ENCODE measurements at places on chromosomes 12 and 14. TPM values are rescaled to one million over a fixed set of nuclear protein-coding genes. Genes with fewer than 3 reads are reported as not detected.

DNA sequence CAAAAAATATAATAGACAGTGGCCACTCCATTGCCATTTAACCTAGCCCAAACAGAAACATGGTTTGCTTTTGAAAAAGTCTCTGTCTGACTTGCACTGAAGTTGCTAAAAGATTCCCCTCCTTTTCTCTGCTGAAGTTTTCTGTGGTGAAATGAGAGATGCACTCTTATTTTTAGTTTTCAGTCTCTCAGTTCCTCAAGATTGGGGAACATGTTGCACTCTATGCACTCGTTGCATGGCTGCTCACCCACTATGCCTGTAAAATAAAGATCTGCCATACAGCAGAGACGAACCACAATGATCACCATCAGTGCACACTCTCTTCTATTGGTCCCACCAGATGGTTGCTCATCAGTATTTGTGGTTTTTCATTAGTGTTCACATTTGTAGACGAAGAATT, 13.1 kb upstream of the DAAM1 start:
- DNase-seq: no peak

DNA sequence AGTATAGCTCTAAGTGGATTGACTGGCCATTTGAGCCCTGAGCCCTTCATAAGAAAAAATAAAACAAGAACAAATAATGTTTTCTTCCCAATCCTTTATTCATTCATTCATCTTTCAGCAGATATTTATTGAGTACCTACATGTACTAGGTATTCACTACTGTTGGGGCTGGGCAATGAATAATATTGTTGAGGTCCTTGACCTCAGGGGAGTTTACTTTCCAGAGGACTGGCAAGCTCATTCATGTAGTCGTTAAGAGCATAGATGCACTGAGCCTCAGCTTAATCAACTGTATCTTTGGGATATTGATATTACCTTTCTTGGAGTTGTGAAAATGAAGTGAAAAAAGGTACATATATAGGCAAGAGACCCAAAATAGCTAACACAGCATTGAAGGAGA, 7.6 kb downstream of the CFAP54 start:
- no peak for DNase-seq

DNA sequence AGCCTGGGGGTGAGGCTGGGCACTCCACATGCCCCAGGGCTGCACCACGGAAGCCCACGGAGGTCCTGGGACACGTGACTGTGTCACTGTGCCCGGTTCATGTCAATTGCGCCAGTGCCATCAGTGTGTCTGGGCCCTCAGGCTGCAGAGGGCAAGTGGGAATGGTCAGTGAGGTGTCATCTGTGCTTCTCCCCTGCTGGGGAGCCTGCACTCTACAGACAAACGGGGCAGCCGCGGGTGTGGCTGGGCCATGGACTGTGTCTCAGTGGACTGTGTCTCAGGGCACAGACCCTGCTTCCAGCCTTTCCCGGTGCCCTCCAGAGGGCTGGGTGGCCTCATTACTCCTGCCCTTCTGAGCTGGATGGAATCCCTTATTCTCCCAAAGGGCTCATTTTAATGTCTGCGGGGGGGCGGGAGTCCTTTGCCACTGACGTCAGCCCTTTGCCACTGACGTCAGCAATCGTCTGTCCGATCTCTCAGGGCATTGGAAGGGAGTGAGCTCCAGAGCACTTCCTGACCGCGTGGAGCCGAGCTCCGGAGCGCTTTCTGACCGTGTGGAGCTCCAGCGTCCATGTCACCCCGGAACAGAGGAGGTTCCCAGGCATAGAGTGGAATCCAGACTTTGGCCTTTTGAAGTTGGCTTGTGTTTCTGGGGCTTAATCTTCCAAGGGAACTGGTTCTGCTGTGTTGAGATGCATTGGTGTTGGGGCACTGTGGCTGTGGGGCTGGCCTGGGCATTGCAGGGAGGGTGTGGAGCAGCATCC, 72.4 kb downstream of the ADGRD1 start:
- DNase-seq: no peak

- DNase-seq: no peak
Measured at GRCh38 chr14:24435192-24435810, 5.5 kb downstream of the KHNYN start.

DNA sequence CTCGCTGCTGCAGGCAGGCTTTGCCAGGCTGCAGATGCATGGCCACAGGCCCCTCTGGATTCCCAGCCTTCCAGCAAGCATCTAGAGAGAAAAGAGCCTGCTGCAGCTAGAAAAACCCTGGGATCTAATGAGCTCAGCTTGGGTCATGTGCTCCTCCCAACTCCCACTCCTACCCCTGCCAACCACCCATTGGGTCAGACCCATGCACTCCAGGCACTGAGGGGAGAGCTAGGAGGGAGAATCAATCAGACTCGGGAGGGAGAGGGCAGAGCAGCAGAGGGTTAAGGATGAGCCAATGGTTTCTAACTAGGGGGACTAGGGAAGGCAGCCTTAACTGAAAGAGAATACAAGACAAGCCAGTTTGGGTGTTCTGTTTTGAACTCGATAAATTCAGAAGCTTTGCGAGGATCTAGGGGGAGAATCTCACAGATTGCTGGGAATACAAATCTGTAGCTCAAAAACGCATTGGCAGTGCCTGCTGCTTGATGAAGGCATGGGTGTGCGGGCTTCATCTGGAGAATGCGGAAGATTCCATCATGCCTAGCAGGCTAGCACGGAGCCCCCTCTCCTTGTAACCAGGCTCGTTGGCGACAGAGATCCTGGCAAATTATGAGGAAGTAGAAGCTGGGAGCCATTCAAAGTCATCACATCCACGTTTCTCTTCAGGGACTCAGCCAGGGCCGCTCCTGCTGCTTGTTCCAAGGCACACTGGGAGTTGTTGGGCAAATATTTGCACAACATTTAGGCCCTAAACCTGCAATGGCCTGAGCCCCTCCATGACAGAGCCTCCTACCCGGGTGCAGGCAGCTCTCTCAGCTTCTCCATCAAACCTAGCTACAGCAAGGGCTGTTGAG, 56.4 kb downstream of the VCPKMT start:
- no peak for DNase-seq

- no peak for DNase-seq
Measured at GRCh38 chr12:117047810-117048584, 51.2 kb downstream of the TESC start.

The TRPV4 gene
- total RNA-seq: not detected

The ZBTB1 gene
- 97.5 TPM for total RNA-seq

Measured in Karpas-422 (cell line).